ENCODE measurements at places on chromosomes 3 and 15. TPM values are rescaled to one million over a fixed set of nuclear protein-coding genes. Genes with fewer than 3 reads are reported as not detected.

DNA sequence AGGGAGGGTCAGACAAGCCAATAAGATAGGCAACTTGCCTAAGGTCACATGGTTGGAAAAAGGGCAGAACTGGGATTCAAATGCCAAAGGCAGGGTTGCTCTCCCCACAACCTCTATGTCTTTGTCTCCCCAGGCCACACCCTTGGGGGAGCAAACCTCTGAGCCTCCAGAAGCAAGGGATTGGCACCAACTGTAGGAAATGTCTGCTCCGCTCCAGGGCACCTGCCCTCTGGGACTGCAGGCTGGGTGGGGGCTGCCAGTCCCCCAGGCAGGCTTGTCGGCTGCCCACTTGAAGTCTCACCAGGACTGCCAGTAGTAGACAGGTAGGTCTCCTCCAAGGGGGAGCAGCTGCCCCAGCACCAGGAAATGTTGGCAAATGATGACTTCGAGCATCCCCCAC, 2.0 kb downstream of the FAM3D start:
- no peak for DNase-seq
- no peaks in the 10 kb centered on the region for H3K36me3 ChIP-seq
- H3K27ac ChIP-seq, result no peak overlapping the region
- no peak overlapping the region for H3K4me3 ChIP-seq
- H3K27me3 ChIP-seq, result no peaks in the 10 kb centered on the region

DNA sequence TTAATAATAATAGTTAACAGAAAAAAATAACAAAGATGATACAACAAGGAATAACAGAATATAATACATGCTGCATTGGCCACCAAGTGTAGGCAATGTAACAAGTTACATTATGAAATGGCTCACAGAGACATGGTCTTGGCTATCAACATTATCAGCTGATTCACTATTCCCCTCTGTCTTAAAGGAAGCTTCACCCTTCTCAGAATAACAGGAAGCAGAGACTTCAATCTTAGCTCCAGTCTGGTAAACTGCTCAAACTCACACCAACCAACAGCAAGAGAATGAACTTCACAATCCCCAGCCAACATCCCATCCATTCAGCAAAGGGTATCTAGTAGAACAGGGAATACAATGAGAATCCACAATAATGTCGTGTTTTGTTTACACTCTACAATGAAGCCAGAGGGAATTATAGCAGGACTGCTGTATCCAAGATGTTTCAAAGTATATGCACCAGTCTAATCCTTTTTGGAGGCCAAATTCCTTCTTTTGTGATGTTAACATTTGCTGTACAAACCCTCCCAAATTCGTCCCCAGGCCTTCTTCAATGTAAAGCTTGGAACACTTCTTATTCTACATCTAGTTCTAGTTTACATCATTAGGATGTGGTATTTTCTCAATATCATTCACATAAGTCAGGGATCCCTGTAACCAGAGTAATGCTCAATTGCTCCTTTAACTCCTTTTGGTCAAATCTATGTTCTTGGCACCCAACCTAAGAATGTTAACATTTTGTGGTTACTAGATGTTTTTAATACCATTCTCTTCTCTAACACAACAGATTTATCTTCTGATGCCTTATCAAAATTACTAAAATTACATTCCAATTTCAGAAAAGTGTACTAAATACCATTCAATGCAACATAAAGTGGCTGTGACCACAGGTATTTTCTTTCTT, 52.4 kb upstream of the CMSS1 start:
- no peak for DNase-seq
- H3K4me1 ChIP-seq, result no peaks in the 10 kb centered on the region
- H3K36me3 ChIP-seq, result no peaks in the 10 kb centered on the region
- no peak overlapping the region for H3K4me3 ChIP-seq
- H3K27ac ChIP-seq, result no peak overlapping the region

IGSF11 gene
- total RNA-seq, result 0.15 TPM

FBXO40 gene
- total RNA-seq, result not detected

DNA sequence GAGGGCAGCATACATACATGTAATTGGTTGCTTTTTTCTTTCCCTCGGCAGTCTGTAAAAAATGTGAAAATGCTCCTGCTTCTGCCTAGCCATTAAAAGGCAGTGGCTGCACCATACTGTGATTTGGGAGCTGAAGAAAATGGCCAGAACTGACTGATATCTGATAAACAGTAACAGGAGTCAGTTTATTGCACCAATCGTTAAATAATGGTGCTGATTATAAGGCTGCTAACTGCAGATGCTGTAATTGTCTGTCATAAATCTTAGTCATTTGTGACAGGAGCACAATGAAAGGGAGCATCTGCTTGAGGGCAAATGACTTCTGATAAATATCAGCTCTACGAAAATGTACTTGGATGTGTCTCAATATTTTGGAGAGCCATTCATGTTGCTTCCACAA, 263.1 kb upstream of the DNAJC19 start:
- H3K4me3 ChIP-seq, result no peak overlapping the region
- DNase-seq, result no peak
- no peaks in the 10 kb centered on the region for H3K27me3 ChIP-seq
- H3K36me3 ChIP-seq, result no peaks in the 10 kb centered on the region
- no peaks in the 10 kb centered on the region for H3K4me1 ChIP-seq

GRCh38 chr3:129723558-129724324, 117.3 kb upstream of the PLXND1 start:
- no peak for DNase-seq
- no peaks in the 10 kb centered on the region for H3K27me3 ChIP-seq
- no peaks in the 10 kb centered on the region for H3K36me3 ChIP-seq
- H3K27ac ChIP-seq, result no peak overlapping the region

MOBP gene
- total RNA-seq, result not detected

DNA sequence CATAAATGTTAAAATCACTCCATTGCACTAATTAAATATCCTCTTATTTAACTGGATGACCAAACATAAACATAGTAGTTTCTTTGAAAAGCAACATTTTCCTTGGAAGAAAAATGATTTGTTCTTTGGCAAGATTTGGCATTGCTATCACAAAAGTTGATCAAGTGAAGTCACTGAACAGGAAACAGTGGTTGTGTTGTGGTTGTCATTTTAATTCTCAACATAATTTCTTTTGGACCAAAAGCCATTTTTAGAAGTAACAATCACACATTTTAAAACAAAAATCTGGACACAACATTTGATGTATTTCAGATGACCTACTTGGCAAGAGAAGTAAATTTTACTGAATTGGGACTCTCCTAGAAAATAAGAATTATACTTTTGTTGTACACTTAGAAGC, 872.3 kb downstream of the ROBO1 start:
- H3K27ac ChIP-seq, result no peak overlapping the region
- no peaks in the 10 kb centered on the region for H3K36me3 ChIP-seq
- no peaks in the 10 kb centered on the region for H3K4me1 ChIP-seq
- H3K4me3 ChIP-seq, result no peak overlapping the region
- no peaks in the 10 kb centered on the region for H3K27me3 ChIP-seq
- DNase-seq, result no peak

- H3K4me3 ChIP-seq, result no peak overlapping the region
- H3K27ac ChIP-seq, result no peak overlapping the region
- no peaks in the 10 kb centered on the region for H3K4me1 ChIP-seq
- H3K36me3 ChIP-seq, result peaks cover 32% of the 10 kb centered on the region
Observed at GRCh38 chr15:75923756-75924155, 20.1 kb downstream of the FBXO22 start.

CAMKV gene
- not detected for total RNA-seq

SAMMSON gene
- total RNA-seq, result not detected

DNA sequence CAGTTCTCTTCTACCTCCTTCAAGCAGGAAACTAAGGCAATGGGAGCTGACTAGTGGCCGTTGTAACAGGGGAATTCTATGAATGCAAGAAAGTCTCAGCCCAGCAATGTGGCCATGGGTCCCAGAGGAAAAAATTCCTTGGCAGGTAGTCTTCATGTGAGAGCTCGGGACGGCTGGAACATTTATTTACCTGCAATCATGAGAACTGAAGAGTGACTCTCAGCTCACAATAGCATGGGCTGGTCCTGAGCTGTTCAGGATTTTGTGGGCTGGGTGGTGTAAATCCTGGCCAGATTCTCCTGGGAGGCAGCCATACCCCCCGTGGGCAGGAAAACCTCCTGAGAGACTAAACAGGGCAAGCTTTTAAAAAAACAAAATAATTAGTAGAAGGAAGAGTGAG, 330.3 kb upstream of the CTNNB1 start:
- no peak for DNase-seq
- no peaks in the 10 kb centered on the region for H3K4me1 ChIP-seq
- no peak overlapping the region for H3K4me3 ChIP-seq
- H3K27me3 ChIP-seq, result no peaks in the 10 kb centered on the region
- H3K36me3 ChIP-seq, result no peaks in the 10 kb centered on the region

DNA sequence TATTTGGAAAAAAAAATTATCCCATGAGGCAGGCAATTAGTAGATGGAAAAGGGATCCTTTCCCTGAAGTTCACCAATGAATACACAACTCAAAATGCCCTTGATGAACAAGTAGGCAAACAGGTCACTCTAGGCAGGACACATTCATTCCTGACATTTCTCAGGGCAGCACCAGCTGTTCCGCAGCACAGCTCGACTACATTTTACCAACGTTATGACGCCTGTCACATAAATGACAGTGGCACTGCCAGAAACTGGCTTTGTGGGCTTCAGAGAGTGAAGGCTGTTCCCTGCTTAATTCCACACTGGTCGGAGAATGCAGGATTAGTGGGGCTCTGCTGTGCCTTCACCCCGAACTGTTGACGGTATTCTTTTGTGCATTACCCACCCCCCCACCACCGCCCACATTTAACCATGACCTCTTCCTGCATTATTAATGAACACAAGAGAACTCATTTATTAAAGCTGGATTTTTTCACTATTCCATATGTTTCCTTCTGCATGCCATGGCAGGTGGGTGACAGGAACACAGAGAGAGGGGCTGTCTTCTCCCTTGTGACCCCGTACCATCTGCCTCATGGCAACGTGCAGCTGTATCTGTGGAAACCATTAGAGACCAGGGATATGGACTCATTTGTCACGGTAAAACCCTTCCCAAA, 197.6 kb downstream of the PDZRN3 start:
- no peak overlapping the region for H3K4me3 ChIP-seq
- no peak overlapping the region for H3K27ac ChIP-seq
- H3K36me3 ChIP-seq, result no peaks in the 10 kb centered on the region
- no peaks in the 10 kb centered on the region for H3K4me1 ChIP-seq

DNA sequence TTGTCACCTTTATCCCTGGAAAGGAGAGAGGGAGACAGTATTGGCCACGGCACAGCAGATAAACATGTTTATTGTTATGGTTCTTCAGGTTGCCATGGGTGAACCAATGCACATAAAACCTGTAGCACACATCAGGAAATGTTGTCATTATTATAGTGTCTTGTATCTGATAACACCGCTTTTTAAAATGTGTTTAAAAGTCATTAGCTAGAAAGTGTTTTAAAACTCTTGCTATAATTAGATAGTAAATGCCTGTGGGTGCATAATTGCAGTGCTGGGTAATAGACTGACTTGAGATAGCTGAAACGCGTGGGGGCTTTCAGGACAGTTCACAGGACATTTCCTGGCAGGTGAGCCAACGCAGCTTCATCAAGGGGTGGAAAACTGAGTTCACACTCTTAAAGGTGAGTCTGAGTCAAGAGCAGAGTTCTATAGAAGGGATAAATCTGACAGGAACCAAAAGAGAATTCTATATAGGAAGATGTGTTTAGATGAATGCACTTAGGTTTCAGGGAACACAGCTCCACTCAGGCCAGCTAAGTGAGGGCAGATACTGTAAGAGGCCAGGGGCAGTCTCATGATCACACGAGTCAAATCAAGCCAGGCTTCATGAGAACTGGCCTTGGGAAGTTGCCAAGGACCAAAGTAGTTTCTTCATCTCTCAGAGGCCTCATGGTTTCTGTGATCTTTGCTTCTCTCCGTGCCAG, 35.6 kb upstream of the PPP4R2 start:
- no peaks in the 10 kb centered on the region for H3K36me3 ChIP-seq
- no peak for DNase-seq
- H3K27me3 ChIP-seq, result no peaks in the 10 kb centered on the region
- no peak overlapping the region for H3K27ac ChIP-seq
- H3K4me3 ChIP-seq, result no peak overlapping the region

GRCh38 chr3:61372723-61373122, 121.5 kb upstream of the FHIT start:
- no peaks in the 10 kb centered on the region for H3K4me1 ChIP-seq
- no peaks in the 10 kb centered on the region for H3K27me3 ChIP-seq
- H3K4me3 ChIP-seq, result no peak overlapping the region
- H3K27ac ChIP-seq, result no peak overlapping the region
- no peak for DNase-seq
- H3K36me3 ChIP-seq, result no peaks in the 10 kb centered on the region

GRCh38 chr3:25973122-25973521, 183.2 kb downstream of the OXSM start:
- H3K4me1 ChIP-seq, result no peaks in the 10 kb centered on the region
- H3K27ac ChIP-seq, result no peak overlapping the region
- no peak overlapping the region for H3K4me3 ChIP-seq
- no peaks in the 10 kb centered on the region for H3K27me3 ChIP-seq

DNA sequence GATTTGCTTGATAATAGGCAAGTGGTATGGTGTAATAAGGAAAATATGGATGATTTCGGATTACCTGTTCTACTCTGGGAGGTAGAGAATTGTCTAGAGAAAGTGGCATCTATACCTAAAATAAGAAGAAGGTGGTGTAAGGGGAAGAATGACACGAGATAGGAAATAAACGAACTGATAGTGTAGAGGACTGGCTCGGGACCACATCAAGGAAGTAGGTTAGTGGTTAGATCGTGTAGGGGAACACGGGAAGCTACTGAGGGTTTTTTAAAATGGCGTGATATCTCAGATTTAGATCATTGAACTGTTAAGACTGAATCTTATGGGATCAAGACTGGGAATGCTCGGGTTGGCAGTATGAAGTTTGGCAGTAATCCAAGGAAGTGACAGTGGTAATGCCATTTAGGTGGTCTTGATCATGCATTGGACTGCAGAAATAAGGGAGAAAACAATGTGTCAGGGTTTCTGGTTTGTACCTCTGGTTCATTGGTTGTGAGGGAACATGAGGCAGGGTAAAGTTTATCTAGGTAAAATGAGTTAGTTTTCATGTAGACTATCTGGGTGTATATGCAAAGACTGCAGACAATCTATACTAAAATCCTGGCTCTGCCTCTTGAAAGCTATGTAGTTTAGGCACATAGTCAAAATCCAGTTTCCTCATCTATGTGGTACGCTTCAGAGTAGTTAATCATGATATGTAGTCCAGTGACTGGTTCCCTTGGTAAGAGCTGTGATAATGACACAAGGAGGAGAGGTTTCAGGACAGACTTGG, 7.4 kb downstream of the RPL14 start:
- peak; percentile 57 for DNase-seq
- H3K4me3 ChIP-seq, result no peak overlapping the region
- H3K27me3 ChIP-seq, result no peaks in the 10 kb centered on the region
- H3K27ac ChIP-seq, result peak overlapping the region; percentile 43

GOLGA6L9 gene
- total RNA-seq, result 4.3 TPM

COL6A6 gene
- total RNA-seq, result not detected
